ENCODE measurements at places on chromosomes 12 and 14.

GRCh38 chr12:41221491-41221890 lies 33.4 kb downstream of the PDZRN4 start:
- no peak for DNase-seq

GRCh38 chr14:61498303-61498702 lies 176.9 kb downstream of the PRKCH start:
- DNase-seq = no peak

DNA sequence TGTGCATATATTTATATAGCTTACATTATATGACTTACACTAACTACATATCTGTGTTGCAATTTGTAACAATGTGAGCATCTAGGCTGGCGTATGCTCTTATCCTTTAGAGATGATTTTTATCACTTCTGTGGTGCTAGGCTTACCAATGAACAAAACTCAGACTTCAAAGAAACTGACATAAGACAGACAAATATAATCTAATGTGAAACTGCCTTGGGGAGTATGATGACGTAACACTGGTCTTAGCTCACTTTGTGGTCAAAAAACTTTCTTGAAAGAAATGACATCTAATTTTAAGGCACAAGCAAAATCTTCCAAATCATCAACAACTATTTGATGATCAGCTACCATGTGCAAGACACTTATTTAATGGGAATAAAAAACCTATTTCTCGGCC lies 50.0 kb downstream of the SOX5 start:
- DNase-seq = no peak

GRCh38 chr12:131911028-131911650 lies 16.7 kb downstream of the ULK1 start:
- no peak for DNase-seq
